ENCODE measurements at places on chromosomes 1 and 21. TPM values are rescaled to one million over a fixed set of nuclear protein-coding genes. Genes with fewer than 3 reads are reported as not detected.

The PI4KB gene
- 58.9 TPM for total RNA-seq

The SPATA46 gene
- total RNA-seq: not detected

The SLC50A1 gene
- total RNA-seq: 43.4 TPM

The KCNA2 gene
- total RNA-seq: 0.69 TPM

The IPP gene
- 9.9 TPM for total RNA-seq

The XKR8 gene
- total RNA-seq: 9.7 TPM

The FAM72C gene
- total RNA-seq: 1.7 TPM

The B3GALT5 gene
- total RNA-seq: not detected

The PADI6 gene
- total RNA-seq: 0.15 TPM

The DYNLT5 gene
- 2.9 TPM for total RNA-seq

The SLC27A3 gene
- 27.2 TPM for total RNA-seq

The CFAP141 gene
- not detected for total RNA-seq

The CFHR5 gene
- not detected for total RNA-seq

The ALPL gene
- total RNA-seq: not detected

The HPDL gene
- total RNA-seq: 5.9 TPM

The BNIPL gene
- total RNA-seq: 0.15 TPM

The NBPF3 gene
- total RNA-seq: 12.3 TPM

The ADGRL2 gene
- 2.2 TPM for total RNA-seq

The DMAP1 gene
- total RNA-seq: 18.5 TPM

The OR2T2 gene
- total RNA-seq: not detected

The SELE gene
- total RNA-seq: under 0.01 TPM

The OR2T11 gene
- total RNA-seq: not detected

The LCE2A gene
- total RNA-seq: not detected

All from melanocyte of skin (primary cell).